Panc1 (cell line): ENCODE measurements at places on chromosomes 16 and 17. TPM values are rescaled to one million over a fixed set of nuclear protein-coding genes. Genes with fewer than 3 reads are reported as not detected.

MPP3 gene
- 7.1 TPM for total RNA-seq

- no peak for DNase-seq
These were observed 1.1 kb upstream of the RNF213 start for GRCh38 chr17:80259457-80260068.

DNA sequence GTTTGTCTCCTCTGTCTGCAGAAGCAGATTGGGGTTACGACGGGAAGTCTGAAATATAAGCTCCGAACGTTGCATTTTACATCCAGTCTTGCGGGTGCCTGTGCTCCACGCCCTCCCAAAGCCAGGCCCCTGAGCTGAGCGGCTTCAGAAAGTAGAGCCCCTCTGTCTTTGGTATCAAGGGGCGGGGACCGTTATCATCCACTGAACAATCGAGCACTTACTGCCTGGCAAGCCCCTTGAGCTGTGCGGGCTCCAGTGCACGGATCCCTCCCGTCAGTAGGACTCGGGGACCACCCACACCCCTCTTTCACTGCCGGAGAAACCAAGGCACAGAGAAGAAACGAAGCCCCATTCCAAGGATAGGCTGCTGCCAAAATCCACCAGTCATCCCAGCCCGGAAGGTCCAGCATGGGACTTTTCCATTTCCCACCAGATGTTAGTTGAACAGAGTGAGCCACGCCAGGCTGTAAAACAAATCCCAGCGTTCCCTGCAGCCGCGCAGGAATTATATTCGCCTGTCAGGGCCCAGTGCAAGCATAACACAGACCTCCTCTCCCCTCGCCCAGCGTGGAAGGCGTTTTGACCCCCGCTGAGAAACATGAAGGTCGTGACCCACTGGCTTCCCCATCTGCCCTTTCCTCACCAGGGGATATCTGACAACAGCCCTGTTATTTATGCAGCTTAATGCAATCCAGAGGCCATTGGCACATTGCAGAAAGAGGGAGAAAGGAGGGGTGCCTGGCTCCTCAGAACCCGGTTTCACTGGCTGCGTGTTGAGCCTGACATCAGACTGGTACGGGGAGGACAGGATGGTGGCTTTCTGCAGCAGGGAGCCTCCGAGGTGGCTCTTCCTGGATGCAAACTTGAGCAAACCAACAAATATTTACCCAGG lies 212.2 kb upstream of the FOXF1 start:
- no peak for DNase-seq

DNA sequence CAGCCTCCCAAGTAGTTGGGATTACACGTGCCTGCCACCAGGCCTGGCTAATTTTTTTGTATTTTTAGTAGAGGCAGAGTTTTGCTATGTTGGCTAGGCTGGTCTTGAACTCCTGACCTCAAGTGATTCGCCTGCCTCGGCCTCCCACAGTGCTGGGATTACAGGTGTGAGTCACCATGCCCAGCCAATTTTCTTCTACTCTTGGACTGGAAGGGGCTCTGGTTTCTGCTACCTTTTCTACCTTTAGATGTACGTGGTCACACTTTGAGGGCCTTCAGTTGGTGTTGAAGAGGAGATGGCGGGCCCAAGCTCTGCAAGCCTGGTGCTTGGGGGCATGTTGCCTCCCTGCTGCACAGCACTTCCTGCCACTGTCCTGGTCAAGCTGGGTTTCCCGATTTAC lies 173.6 kb downstream of the PRKCA start:
- DNase-seq, result no peak

DNA sequence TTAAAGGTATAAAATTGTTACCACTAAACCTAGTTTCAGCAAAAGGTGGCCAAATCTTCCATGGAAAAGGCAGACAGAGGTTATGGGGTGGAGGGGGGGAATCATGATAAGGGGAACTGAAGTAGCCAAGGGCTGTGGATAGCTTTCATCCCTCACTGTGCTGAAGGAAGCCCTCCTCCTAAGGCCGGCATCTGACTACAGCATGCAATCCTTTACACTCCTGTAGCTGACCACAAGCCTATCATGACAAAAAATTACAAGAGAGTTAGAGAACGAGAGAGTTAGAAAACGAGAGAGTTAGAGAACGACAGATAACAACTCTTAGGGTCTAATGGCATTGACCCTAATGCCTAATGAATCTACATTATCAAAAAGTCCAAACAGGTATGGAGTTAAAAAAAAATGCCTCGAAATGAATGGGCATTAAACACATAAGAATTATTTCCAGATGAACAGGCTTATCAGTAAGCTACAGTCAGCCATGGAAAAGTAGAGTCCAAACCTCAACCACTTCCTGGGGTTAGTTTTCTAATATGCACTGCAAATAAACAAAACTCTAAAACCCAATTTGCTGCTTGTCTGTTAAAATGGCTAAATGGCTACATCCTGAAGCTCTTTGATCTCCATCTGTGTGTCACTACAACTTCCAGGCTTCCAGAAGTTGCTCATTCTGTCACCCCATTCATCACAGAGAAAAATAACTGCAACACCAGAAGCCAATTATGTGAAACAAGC lies 29.7 kb downstream of the DUSP14 start:
- DNase-seq, result no peak
